ENCODE measurements at places on chromosomes 11 and 22.

DNA sequence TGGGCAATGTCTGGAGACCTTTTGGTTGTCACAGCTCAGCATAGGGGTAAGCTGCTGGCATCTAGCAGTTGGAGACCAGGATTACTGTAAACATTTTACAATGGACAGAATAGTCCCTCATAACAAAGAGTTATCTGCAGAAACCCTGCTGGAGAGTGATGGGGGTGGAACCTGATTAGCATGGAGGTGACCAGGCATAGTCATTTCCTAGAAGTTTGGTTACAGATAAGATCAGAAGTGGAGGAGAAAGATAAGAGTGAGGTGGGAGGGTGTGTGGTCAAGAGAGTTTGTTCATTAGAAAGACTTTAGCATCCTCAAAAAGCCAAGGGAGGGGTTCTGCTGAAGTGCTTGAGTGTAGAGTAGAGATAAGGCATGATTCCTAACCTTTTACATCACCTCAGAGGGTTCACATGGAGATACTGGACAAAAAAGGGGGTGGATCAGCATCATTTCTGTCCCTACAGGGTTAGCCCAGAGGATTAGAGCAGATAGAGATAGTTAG lies 38.8 kb downstream of the PRDM11 start:
- DNase-seq = peak; percentile 13

GRCh38 chr11:63998558-63999348 lies 12.5 kb downstream of the OTUB1 start:
- DNase-seq = no peak

DNA sequence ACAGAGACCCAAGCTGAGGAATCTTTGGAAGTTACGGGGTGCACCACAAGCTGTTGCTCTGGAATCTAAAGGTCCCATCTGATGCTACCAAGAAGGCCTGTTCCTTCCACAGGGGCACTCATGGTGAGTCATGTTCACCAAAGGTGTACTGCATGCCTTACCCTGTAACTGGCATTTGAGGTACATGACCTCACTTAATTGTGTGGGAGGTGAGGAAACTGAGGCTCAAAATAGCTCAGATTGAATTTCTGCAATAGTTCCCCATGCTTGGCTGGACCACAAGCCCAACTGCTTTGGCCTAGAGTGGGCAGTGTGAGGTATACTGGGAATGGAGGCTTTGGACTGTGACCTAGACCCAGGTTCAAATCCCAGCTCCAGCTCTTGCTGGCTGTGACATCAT lies 8.2 kb downstream of the MTFP1 start:
- DNase-seq = no peak

DNA sequence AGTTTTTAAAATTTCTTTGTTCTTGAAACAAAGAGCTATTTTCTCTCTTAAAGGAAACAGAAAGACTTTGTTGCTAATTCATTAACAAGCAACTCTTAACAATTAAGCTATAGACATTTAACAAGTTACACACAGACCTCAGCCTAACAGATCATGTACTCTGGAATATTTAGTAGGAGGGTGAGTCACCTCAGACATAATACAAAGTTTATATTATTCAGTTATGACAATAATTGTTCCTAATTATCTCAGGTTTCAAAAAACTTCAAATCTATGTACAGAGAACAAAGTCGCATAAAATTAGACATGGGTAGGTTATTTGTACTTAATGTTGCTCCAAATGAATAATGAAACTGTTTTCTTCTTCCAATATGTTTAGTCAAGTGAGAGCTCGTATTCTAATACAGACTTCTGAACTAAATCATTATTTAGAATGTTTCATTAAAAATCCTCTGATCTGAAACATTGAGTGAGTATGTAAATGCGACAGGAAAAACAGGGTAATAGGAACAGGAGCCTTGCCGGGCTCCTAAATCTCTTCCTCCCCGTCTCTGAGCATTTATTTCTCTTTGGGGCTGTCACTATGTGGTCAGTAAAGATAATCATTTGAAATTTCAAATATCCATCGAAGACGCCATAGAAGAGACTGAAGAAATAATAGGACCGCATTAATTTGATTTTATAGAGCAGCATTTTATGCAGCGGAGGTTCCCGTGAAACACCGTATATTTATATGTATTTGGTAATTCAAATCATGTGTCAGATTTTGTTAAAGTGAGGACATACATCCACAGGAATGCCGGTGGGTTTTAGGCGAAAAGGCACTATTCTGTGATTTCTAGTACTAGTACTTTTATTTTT lies 8.7 kb upstream of the BARX2 start:
- no peak for DNase-seq

DNA sequence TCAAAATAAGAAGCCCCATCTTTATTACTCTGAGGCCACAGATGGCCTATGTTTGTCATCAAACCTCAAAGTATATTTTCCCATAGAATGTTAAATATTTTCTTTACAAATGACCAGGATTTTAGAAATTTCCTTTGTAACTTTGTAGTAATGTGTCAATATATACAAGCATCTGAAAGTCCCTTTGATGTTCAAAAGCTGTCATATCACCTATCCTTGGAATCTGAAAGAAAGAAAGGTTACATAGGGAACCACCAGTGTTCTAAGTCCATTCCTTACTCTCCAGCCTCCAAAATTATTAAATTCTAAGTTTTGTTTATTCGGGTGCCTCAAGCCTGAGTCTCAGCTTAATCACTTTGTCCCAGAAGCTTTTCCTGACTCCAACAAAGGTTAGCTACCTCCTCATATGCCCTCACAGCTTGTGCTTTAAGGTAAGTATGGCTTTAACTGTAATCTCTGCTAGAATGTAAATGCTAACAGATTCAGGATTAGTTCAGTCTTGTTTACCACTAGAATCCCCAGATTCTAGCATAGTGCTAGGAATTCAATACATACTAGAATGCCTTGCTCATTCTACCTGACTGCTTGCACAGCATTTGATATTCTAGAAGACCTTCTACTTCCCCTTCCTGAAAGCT lies 32.3 kb downstream of the CCDC34 start:
- DNase-seq = no peak

DNA sequence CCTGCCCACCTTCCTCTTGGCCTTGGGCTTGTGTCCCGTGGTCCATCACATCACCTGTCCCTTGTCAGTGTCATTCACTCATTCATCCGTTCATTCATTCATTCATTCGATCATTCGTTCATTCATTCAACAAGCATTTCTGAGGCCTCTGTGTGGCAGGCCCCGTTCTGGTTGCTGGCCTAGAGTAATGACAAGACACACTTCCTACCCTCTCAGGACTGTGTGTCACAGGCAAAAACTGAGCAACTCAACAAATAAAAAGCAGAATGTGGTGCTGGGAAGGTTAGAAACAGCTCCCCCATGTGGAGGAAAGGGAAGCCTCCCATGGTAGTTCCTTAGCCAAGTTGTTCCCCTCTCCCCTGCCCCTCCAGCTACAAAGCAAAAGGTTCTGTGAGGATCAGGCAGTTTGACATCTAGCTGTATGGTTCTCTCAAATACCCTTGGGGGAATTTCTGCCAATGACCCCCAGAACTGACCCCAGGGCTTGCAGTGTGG lies 1.6 kb upstream of the OMP start:
- peak; percentile 16 for DNase-seq

DNA sequence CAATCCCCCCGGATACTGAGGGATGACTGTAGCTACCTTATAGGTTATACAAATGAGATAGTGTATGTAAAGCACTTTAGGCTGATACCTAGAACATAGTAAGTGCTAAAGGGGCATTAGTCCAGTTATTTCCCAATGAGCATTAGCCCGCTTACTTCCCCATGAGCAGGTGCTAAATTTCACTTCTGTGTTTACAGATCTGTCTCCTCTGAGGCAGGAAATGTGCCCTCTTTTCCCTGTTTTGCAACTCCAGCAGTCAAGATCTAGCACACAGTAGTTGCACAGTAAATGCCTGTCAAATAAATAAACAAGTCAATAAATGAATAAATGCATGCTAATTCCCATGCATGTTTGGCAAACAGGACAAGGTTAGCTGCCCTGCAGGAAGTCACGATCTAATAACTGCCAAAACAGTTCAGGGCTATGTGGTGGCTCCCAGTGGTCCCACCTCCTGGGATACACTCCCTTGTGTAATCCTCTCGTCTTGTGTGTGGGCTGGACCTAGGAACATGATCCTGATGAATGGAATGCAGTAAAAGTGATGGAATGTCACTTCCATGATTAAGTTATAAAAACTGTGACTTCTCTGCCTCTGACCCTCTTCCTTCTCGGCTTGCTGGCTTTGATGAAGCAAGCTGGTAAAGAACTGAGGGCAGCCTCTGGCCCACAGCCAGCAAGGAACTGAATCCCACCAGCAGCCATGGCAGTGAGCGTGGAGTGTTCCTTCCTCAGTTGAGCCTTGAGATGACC lies 459.0 kb downstream of the SOX6 start:
- DNase-seq = no peak

DNA sequence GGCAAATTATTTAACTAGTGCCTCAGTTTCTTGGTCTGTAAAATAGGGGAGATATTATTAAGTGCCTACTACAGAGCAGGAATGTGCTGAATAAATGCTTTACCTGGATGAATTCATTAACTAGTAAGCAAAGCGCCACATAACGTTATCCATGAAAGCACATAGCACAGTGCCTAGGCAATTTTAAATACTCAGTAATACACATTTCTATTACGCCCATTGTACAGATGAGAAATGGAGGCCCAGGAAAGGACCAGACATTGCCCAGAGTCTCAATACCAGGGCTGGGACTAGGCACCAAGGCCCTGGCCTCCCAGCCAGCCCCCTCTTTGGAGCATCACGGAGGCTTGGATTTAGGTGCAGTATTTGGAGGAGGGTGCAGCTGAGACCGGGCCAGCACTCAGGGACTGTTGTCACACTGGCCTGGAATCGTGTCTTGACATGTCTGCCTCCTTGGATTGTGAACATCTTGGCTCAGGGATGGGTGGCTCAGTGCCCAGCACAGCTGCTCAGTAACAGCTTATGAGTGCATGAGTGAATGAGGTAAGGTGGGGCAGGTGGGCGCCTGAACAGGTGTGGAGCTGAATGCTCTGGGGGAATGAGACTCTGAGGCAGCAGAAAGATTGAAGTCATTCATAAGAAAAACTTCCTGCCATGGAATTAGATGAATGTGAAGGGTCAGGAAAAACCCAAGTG lies 42.1 kb upstream of the TPBGL start:
- DNase-seq = no peak

DNA sequence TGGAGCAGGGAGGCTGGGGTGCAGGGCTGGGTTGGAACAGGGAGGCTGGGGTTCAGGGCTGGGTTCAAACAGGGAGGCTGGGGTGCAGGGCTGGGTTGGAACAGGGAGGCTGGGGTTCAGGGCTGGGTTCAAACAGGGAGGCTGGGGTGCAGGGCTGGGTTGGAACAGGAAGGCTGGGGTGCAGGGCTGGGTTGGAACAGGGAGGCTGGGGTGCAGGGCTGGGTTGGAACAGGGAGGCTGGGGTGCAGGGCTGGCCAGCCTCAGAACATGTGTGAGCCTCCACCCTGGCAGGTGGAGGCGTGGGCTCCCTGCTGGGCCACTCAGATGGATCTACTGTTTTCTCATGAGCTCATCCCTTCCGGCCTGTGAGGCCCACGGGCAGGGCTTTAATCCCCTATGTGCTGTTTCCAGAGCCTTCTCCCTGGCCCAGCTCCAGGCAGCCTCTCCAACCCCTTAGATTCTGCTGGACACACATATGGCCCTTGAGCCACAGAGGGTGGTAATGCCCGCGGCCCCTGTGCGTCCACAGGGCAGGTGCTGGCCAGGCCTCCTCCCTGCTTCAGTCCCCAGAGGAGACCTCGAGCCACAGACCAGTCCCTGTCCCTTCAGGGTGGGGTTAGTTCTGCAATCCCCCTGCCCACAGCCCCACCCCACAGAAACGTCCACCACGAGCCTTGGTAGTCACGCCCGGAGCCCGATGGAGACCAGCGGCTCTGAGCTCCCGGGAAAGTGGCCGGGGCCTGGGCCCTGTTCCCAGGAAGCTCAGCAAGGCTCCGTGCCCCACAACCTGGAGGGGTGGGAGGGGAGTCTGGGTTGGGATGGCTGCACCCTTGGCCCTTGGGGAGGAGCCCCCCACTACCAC lies 197.9 kb downstream of the BRD1 start:
- DNase-seq = no peak

DNA sequence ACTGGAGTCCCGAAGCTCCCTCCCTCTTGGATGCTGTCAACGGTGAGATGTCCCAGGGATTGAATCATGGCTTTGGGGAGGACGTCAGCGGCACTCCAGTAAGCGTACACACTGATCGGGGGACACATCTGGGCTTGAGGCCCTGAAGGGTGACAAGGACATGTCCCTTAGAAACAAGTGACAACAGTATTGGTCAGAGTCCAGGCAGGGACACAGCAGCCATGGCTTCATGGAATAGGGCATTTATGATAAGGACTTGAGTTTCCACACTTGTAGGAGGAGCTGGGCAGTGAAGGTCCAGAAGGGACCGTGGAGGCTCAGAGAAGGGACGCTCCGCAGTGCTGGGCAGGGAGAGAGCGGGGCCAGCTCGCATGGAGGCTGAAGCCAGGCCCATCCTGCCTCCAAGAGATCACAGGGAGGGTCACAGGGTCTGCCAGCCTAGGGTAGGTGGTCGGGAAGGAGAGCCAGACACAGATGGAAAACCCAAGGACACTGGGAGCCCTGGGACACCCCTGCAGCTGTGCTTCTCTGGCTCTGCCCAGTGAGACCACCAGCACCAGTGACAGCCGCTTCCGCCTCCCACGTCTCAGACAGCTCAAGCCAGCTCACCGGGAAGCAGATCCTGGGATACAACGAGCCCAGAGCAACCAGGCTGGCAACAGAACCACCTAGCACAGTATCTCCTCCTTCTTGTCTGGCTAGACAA lies 22.9 kb upstream of the RFPL3 start:
- DNase-seq = no peak

DNA sequence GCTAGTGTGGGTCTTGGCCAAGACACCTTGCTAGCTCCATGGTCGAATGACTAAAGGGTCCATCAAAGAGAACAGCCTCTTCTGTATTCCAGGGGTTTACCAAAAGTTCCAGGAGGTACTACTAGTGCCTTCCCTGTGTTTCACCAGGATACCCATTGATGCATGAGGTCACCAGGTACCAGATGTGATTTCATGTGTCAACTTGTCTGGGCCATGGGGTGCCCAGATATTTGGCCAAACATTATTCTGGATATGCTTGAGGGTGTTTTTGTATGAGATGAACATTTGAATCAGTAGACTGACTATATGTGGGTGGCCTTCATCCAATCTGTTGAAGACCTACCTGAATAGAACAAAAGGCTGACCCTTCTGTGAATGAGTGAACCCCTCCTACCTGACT lies 92.8 kb downstream of the GALNT18 start:
- DNase-seq = no peak

DNA sequence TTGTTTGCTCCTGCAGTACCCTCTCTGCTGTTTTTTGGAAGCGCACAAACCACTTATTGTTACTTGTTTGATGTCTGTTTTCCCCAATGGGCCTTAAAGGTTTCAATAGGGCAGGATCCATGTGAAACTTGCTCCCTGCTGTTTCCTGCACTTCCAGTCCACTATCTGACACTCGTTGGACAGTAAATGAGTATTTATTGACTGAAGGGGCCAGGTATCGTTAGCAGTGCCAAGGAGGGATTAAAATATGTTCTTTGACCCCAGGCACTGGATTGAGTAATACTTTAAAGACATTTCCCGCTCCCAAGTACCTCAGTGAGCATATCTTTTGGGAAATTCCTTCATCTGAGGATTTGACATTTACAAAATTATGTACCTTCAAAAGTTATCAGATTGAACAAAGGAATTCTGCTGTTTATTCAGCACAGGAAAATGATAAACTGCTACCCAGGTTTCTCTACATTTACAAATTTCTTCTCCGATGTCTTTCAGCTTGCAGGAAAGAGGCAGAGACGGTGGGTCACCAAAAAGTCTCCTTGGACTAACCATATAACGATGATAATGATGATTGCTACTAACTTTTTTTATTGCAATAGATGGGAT lies 23.3 kb upstream of the OR9Q2 start:
- DNase-seq = no peak

GRCh38 chr22:24523873-24524272 lies 28.7 kb downstream of the UPB1 start:
- DNase-seq = no peak

Measured in activated CD4-positive, alpha-beta T cell treated with anti-CD3 and anti-CD28 coated beads, Interleukin-10, Interleukin-2, amounts not matched to agents 100 ng/mL and 50 ng/mL, durations not matched to agents 16 hours and 8 hours (primary cell).